ENCODE measurements at places on chromosomes 13 and 19. TPM values are rescaled to one million over a fixed set of nuclear protein-coding genes. Genes with fewer than 3 reads are reported as not detected.

The ZNF814 gene
- polyA plus RNA-seq, result 8.3 TPM

The MIR17HG gene
- 0.53 TPM for polyA plus RNA-seq

The LGALS4 gene
- polyA plus RNA-seq, result 2.2 TPM

The RNF225 gene
- polyA plus RNA-seq, result 0.11 TPM

DNA sequence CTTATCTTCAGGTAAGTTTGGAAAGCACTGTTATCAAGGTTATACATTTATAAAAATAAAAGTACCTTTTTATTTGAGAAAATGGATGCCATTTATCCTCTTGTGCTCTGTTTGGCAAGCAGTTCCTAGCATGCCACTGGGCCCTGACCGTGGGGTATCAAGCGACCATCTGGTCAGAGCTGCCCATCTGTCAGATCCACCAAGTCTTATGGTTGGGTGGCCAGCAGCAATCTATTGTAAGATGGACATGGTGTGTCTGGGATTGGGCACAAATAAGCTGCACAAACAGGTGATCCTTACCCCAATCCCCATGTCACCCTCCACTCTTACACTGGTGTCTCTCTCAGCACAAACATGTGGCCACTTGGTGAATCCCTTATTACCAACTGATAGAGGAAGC, 178.5 kb downstream of the DLEU7 start:
- DNase-seq, result no peak

DNA sequence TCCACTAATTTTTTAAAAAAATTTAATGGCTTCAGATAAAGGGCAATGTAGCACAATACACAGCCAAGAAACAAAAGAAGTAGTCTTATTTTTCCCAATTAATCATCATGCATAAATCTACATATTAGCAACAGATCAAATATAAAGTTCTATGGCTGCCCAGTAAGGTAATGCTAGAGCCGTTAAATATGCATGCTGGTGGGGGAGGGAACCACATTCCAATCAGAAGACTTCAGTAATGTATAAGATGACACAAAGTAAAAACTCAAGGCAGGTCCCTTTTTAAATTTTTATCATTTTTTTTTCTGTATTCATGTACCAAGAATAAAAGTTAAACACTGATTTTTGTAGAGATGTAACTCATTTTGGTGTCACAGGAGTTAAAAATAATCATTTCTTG, 62.0 kb downstream of the MPHOSPH8 start:
- DNase-seq, result no peak

The C1QTNF9 gene
- polyA plus RNA-seq, result 0.76 TPM

DNA sequence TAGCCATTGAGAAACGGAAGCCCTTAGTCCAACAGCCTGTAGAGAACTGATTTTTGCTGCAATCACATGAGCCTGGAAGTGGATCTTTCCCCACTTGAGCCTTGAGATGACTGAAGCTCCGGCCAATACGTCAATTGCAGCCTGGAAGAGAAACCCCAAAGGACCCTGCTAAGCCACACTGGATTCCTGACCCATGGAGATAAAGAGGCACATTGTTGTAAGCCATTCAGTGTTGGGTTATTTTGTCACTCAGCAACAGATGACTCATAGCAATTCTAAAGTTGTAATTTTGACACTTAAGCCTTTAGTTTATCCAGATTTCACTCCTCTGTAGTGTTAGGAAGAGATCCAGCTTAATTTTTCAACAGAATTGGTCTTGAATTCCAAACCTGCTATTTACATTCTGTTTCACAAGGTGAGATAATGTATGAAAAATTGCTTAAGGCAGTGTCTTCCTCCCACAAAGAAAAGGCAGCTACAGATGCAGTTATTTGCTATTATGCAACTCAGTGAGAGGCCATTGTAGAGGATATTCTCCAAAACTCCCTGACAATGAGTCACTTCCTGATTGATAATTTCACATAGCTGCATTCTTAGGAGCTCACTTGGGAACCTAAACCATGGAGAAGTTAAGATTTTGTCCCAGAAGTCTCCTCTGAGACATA, 59.4 kb upstream of the TSHZ3 start:
- DNase-seq, result no peak

- no peak for DNase-seq
Measured at GRCh38 chr13:72221276-72221962, 354.4 kb upstream of the DACH1 start.

- no peak for DNase-seq
Measured at GRCh38 chr19:34468409-34468808, 13.1 kb upstream of the WTIP start.

- DNase-seq, result no peak
Measured at GRCh38 chr13:35485424-35485823, 8.9 kb upstream of the MAB21L1 start.

DNA sequence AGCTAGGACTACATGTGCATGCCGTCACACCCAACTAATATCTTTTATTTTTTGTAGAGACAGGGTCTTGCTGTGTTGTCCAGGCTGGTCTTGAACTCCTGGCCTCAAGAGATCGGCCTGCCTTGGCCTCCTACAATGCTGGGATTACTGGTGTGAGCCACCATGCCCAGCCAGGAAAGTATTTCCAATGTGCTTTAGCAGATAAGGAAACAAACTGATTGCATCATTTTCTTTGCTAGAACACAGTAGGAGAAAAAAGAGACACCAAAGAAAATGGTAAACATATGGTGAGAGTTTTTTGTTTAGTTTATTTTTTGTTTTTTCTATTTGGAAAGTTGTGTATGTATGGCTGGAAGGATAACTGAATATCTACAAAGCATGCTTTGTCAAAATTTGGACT, 46.9 kb upstream of the AKAP11 start:
- DNase-seq, result no peak

GRCh38 chr19:10501971-10502523, 1.1 kb downstream of the KEAP1 start:
- no peak for DNase-seq

The CERS1 gene
- 2.2 TPM for polyA plus RNA-seq

The GZMM gene
- polyA plus RNA-seq, result 1.5 TPM

DNA sequence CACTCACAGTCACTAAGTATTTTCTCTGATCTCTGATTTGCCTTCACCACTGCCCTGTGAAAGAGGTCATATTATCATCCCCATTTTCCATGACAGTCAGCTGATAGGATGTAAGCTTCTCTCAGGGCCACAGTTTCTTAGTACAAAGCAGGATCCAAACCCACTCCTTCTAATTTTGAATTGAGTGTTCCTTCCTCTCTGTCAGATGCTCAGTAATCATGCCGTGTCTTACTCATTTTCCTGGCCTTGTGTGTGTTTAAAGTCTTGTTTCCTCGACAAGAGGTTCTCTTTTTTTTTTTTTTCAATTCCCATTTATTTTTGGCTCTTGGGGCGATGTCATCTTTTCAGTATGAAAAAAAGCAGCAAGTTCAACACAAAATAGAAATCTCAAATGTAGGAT, 72.3 kb downstream of the NAA16 start:
- no peak for DNase-seq

DNA sequence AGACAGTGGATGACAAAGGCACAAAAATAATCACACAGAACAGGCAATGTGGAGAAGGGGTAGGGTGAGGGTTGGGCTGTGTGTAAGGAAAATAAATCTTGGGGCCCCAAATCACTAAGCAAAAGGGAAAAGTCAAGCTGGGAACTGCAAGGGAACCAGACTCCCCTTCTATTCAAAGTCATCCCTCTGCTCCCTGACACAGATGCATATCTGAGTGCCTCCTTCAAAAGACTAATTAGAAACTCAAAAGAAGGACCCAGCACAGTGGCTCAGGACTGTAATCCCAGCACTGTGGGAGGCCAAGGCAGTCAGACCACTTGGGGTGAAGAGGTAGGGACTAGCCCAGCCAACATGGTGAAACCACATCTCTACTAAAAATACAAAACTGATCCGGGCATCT, 18.3 kb downstream of the ZNF611 start:
- no peak for DNase-seq

The ZSCAN18 gene
- polyA plus RNA-seq, result 98.2 TPM

DNA sequence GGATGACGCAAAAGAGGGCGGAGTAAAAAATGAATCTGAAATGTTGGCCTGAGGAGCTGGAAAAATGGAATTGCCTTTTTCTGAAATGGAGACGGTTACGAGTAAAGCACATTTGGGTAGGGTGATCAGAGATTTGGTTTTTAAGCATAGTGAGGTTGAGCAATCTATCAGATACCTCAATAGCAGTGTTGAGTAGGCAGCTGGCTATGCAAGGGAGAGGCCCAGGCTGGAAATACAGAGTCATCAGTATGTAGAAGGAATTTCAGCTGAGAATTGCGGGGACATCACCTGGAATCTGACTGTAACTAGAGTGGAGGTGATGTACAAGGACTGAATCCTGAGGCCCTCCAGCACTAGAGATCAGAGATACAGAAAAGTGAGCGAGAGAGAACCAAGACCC, 224.8 kb downstream of the LMO7 start:
- DNase-seq, result no peak

- peak; percentile 59 for DNase-seq
Measured at GRCh38 chr19:2089001-2089711, 7.0 kb downstream of the MOB3A start.

DNA sequence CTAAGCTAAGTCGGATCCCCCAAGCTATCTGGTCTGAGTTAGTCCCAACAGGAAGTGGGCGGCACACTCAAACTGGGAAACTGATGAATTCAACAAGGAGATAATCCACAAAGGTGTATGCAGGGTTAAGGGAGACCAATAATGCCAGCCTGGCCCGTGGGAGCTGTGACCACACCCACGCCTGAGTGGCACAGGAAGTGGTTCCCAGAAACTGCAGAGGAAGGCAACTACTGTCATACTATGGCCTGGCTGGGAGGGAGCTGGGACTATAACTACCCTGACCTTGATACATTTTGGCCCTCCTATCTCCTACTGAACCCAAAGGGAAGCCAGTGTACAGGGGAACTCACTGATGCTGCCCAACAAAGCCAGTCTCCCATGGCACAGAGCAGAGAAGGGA, 85.5 kb upstream of the TDRD3 start:
- DNase-seq, result no peak

The MARK4 gene
- 34.4 TPM for polyA plus RNA-seq

The S1PR4 gene
- 3.4 TPM for polyA plus RNA-seq

DNA sequence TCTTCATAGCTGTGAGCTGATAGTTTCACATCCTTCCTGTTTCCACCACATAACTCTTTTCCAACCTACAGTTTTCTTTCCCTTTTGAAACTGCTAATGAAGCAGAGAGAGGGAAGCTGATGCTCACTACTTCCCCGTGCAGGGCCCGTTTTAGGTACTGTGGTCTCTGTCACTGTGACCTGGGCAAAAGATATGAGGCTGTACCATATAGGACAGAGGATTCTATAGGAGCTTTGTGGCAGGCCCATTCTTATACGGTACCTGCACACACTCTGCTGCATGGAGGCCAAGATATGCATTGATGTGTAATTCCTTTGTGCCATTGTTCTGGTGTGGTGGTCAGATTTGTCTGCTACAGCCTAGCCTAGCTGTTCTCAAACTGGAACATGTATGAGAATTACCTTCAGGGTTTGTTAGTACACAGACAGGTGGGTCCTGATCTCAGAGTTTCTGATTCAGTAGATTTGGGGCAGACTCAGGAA, 577.3 kb downstream of the LMO7 start:
- DNase-seq, result no peak

The PSG3 gene
- polyA plus RNA-seq, result not detected

The APOC1 gene
- polyA plus RNA-seq, result 26.9 TPM

All from urinary bladder (tissue), 4 donors.